ENCODE measurements at places on chromosomes 7 and 10.

GRCh38 chr7:193481-194251 is 1.3 kb downstream of the FAM20C start:
- no peak for DNase-seq

GRCh38 chr10:26199841-26200240 is 16.7 kb upstream of the GAD2 start:
- DNase-seq = peak; percentile 5

- DNase-seq = no peak
Measured at GRCh38 chr10:96407560-96408069, 48.8 kb upstream of the OPALIN start.

DNA sequence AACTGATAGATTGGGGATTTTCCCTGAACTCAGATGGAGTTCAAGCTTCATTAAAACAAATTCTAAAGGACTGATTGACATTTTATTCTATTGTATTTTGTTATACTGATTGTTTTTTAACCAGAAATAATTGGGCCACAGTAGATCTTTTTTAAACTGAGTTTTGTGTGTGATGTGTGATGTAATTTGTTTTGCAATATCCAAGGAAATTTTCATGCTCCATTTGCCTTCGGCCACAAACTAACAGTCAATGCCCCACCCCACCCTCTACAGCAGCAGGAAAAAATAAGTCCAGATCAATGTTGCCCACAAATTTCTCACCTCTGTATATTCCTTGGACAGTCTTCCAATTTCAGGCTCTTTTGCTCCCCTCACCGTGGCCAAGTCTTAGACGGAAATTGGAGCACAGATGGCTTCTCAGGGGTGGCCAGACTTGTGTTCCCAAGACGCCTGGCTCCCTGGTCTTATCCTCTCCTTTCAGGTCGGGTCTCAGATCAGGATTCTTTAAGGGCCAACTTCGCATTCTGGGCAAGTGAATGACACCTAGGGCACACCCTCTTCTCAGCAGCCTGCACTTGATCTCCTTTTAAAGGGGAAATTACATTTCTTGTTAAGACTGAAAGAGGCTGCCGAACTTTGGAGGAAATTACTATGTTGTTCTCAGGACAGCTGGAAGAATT is at the start of gene SVOPL:
Gene SVOPL, minus strand, starts transcription at position 506 of the 680 bp plus-strand sequence. CDS start 22,317 bp downstream, outside the sequence.
- DNase-seq = no peak

DNA sequence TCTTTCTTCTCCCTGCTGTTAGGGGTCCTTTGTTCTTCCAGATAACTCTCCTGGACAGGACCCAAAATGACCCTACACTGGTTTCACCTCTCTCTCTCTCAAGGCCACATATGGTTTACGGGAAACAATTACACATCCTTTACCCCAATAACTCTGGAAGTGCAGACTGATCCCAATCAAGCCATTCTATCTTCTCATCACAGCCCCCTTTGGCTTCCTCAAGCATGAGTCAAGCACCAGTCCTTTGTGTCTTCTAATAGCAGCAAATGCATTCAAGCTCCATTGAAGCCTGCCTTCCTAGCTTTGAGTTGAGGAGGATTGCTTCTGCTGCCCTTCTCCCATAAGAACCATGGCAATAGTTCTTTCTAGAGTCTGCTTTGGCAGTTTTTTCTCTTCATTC is 20.2 kb downstream of the C10orf67 start:
- no peak for DNase-seq

GRCh38 chr7:29854257-29854938 is 48.1 kb downstream of the WIPF3 start:
- no peak for DNase-seq

DNA sequence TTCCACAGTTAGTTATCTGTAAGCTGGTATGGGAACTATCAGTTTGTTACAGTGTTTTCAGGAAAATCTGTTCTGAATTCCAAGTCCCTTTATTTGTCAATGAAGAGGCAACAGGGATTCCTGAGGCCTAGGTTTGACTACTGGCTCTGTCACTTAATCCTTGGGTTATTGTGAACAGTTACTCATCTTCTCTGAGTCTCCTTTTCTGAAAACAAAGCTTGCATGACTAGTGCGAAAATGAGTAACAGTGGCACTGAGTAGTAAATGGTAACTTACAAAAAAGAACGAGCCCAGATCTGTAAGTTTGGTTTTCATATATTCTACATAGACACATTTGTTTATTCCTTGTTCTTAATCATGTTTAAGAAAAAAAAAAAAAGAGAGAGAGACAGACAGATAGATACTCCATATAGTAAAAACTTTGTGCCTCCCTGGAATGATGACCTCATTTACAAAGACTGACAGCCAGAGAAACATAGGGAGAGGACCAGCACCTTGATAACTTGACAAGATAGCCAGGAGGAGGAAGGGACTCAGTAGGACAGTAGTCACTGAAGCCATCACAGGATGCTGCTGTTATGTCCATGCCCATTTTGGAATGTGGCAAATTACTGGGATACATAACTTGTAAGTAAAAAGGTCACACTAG is 1.9 kb downstream of the MRPS33 start:
- DNase-seq = no peak

GRCh38 chr10:132468651-132469050 is 68.9 kb upstream of the INPP5A start:
- no peak for DNase-seq

GRCh38 chr7:29864656-29865055 is 58.3 kb downstream of the WIPF3 start:
- no peak for DNase-seq

- no peak for DNase-seq
Measured at GRCh38 chr7:36151921-36152755, 916 bp upstream of the EEPD1 start.

- no peak for DNase-seq
Measured at GRCh38 chr7:30390736-30391636, 87.6 kb downstream of the NOD1 start.

- DNase-seq = no peak
Measured at GRCh38 chr7:25598765-25599164, 370.5 kb upstream of the NPVF start.

- no peak for DNase-seq
Measured at GRCh38 chr10:72024596-72024995, 60.4 kb downstream of the CHST3 start.

DNA sequence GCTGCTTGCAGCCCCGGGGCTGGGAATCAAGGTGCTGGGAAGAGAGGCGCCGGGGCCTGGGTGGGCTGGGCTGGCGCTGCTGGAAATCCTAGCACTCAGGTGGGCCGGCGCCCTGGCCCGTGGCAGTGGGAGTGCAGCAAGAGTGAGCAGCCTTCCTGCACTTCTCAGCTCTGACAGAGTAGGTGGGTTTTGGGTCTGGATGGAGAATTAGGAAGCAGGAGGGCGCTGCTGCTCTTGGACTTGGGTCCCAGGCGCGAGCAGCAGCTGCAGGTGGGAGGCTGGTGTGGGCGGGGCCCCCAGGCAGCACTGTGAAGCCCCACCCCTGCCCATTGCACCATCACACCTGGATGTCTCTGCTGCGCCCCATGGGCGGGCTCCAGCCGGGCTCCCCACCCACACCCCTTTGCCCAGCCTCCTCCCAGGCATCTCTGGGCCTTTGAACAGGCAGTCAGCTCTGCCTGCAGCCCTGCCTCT is 6.0 kb downstream of the BRI3 start:
- peak; percentile 46 for DNase-seq

- no peak for DNase-seq
Measured at GRCh38 chr10:131436458-131436857, 124.9 kb upstream of the TCERG1L start.

DNA sequence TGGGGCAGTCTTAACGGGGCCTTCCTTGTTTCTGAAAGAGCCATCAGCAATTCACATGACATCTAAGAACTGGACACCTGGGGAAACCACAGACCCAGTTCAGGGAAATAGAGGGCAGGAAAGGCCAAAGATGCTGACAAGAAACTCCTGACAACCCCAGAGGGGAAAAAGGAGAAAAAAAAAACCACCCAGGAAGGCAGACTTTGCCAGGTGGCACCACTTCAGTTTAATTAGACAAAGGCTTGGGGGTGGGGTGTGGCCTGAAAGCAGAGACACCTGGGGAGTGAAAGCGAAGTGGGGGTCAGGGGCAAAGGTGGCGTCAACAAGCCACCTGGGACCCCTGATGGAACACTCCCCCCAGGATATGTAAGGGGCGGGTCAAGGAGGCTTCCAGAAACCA is 53.6 kb downstream of the RAB11FIP2 start:
- DNase-seq = no peak

GRCh38 chr7:159107161-159107892 is 37.3 kb downstream of the VIPR2 start:
- DNase-seq = no peak

DNA sequence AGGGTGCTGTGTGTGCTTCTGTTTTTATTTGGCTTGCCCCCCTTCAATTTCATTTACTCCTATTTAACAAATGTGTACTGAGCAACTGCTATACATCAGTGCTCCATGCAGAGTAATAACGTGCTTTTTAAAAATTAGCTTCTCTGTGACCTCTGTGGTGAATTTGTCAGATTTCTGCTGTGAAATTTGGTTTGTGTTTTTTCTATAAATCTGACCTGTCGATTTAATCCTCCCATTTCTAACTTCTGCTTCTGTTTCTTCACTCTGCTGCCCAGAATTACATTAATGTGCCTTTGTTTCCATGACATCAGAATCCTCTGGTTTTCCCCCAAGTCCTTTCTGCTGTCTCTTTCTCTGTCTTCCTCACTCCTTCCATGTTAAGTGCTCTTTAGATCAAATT is 123.8 kb upstream of the CACNA2D1 start:
- no peak for DNase-seq

- no peak for DNase-seq
Measured at GRCh38 chr7:140899883-140900282, 24.8 kb downstream of the BRAF start.

- no peak for DNase-seq
Measured at GRCh38 chr10:49394933-49395740, 752 bp downstream of the DRGX start.

- DNase-seq = peak; percentile 56
Measured at GRCh38 chr10:83806717-83807116, 332.6 kb upstream of the GHITM start.

DNA sequence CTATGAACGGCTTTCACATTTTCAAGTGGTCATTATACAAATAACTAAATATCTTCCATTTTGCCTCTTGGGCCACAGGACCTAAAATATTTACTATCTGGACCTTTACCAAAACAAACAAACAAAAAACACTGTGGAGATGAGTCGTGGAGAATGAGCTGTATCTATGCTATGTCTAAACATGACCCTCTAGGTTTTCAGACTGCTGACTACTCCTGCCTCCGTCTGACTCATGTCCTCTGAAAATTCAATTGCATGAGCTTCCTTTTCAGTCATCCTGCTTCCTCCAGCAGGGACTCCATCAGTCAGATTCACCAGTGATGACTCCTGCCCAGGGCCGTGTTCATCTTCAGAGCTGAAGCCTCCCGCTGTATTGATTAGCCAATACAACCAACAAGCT is 96.8 kb downstream of the COL28A1 start:
- DNase-seq = peak; percentile 52

DNA sequence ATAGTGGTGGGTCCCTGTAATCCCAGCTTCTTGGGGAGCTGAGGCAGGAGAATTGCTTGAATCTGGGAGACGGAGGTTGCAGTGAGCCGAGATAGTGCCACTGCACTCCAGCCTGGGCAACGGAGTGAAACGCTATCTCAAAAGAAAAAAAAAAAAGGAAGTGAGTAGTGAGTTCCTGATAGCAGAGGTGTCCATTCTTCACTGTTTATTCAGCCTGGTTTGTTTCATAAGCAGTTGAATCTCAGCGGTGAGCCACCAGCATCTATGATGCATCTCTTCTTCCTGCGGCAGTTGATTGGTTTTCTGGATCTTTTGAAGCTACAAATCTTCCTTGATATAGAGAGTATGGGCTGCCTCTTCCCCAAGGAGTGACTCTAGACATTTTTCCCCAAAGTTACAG is 316.1 kb upstream of the MTPN start:
- DNase-seq = no peak

- no peak for DNase-seq
Measured at GRCh38 chr7:157429680-157430224, 92.9 kb downstream of the DNAJB6 start.

- no peak for DNase-seq
Measured at GRCh38 chr7:143255564-143255963, 7.7 kb upstream of the GSTK1 start.
